Suprapubic skin (tissue), 4 donors: ENCODE measurements at places on chromosomes 11 and 22. TPM values are rescaled to one million over a fixed set of nuclear protein-coding genes. Genes with fewer than 3 reads are reported as not detected.

The MS4A6A gene
- total RNA-seq: 6.9 TPM

The PTPRCAP gene
- total RNA-seq: 3.1 TPM

The BARX2 gene
- 11.1 TPM for total RNA-seq

The ANO9 gene
- total RNA-seq: 124 TPM

The OR6T1 gene
- not detected for total RNA-seq

The BACE1 gene
- 13.8 TPM for total RNA-seq

The RASL10A gene
- total RNA-seq: 0.72 TPM

The MYEOV gene
- total RNA-seq: 13.5 TPM

The OR4D5 gene
- total RNA-seq: not detected

The MCHR1 gene
- total RNA-seq: 2.1 TPM

The CALCA gene
- total RNA-seq: not detected

The OR8D1 gene
- total RNA-seq: not detected

The BCO2 gene
- total RNA-seq: 28.2 TPM

DNA sequence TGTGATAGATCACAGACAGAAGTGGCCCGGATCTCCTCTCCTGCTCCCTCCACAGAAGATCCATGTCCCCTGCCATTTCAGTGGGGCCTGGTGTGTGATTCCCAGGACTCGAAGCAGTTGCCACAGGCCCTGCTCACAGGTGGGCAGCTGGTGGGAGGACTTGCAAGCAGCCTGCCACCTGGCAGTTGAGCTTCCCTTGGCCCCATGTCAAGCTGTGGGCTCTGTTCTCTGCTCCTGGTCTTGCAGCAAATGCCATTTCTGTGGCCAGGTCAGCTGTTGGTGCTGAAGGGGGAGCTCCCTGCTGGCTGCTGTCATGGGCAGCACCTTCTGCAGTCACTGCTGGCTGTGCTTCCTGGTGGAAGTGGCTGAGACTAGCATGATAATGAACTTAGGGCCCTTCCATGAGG, 59.1 kb upstream of the SLC22A12 start:
- no peaks in the 10 kb centered on the region for H3K4me1 ChIP-seq
- H3K27ac ChIP-seq: no peak overlapping the region
- H3K36me3 ChIP-seq: no peaks in the 10 kb centered on the region
- peaks cover 46% of the 10 kb centered on the region for H3K27me3 ChIP-seq

DNA sequence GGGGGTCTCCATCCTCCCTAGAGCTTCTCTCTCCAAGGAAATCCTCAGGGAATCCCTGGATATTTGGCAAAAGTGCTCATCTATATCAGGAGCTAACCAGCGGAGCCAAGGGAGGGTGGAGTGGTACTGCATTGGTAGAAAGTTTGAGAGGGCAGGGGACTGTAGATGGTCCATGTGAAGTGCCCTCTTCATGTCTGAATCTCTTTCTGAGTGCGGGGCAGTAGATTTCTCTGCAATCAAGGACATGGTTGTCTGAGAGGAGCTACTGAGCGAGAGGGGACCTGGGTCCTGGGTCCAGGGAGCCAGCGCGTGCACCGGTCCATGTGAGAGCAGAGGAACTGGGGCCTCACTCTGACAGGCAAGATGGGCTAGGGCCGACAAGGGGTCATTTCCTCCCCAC, 701 bp downstream of the DIXDC1 start:
- peak overlapping the region; percentile 65 for H3K27ac ChIP-seq
- no peak for DNase-seq
- H3K36me3 ChIP-seq: no peaks in the 10 kb centered on the region
- peaks cover 41% of the 10 kb centered on the region for H3K4me1 ChIP-seq

DNA sequence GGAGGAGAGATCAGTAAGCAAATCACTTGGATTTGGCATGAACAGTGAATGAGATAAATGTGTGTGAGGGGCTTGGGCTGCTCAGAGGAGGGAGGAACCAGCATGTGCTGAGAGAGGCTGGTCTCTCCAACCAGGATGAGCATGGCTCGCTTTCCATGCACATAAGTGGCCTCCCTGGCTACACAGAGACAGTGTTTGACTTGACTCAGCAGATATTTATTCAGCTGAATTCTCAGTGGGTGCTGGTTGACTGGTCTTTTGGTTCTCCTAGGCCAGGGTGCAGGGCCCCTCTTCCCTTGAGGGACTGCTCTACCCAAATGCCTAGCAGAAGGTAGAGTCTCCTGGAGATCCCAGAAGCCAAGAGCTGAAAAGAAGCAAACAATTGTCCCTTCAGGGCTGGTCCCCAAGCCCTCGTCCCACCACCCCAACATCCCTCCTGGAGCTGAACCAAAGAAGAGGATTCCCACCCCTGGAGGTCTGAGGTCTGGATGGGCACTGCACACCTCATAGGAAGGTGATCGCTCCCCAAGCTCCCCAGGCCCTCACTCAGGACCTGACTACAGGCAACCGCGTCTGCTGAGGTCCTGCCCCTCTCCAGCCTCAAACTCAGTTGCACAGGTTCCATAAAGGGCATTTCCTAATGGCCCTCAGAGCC, 3.3 kb upstream of the TRIM29 start:
- peaks cover 14% of the 10 kb centered on the region for H3K4me1 ChIP-seq
- peak; percentile 68 for DNase-seq
- no peak overlapping the region for H3K4me3 ChIP-seq
- H3K27ac ChIP-seq: no peak overlapping the region
- no peaks in the 10 kb centered on the region for H3K36me3 ChIP-seq
- peaks cover 5% of the 10 kb centered on the region for H3K27me3 ChIP-seq

- peak overlapping the region; percentile 76 for H3K4me3 ChIP-seq
- peaks cover 57% of the 10 kb centered on the region for H3K4me1 ChIP-seq
- no peak for DNase-seq
- no peak overlapping the region for H3K27ac ChIP-seq
These were observed 4.3 kb upstream of the GP1BB start for GRCh38 chr22:19719050-19719482.

GRCh38 chr22:20956258-20957101, 10.6 kb upstream of the AIFM3 start:
- H3K27me3 ChIP-seq: no peaks in the 10 kb centered on the region
- H3K27ac ChIP-seq: peak overlapping the region; percentile 11
- H3K4me3 ChIP-seq: peak overlapping the region; percentile 78
- H3K4me1 ChIP-seq: peaks cover 43% of the 10 kb centered on the region
- DNase-seq: no peak

GRCh38 chr11:125605417-125605816, 12.8 kb downstream of the STT3A start:
- no peak for DNase-seq
- H3K27ac ChIP-seq: no peak overlapping the region
- no peaks in the 10 kb centered on the region for H3K27me3 ChIP-seq
- H3K4me1 ChIP-seq: no peaks in the 10 kb centered on the region
- no peak overlapping the region for H3K4me3 ChIP-seq

DNA sequence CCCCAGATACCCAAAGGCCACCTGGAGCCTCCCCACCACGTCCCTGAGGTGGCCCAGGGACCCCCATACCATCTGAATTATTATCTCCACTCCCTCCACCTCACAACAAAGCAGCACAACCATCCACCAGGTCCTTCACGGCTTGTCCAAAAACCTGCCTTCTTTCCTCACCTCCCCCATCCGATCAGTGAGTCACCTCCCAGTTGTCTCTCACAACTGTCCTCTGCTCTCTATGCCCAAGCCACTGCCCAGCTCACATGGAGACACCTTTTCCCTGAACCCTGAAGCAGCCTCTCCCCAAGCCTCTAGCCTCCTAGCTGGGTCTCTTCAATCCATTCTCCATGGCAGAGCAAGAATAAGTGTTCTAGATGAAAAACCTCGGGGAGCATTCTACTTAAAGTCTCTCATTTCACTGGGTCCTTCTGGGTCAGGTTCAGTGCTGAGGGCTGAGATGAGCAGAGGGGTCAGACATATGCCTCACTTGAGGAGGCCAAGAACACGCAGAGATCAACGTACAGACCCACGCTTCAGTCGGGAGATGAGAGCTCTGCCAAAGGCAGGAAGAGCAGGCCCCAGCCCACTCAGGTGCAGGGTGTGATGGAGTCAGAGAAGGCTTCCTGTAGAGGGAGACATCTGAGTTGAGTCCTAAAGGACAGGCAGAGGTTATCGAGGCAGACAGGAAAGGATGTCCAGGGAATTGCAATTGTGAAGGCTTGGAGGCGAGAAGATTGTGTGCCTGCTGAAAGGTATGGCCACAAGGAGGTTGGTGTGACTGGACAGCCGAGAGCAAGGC, 74.7 kb downstream of the PDE2A start:
- peaks cover 3% of the 10 kb centered on the region for H3K4me1 ChIP-seq
- no peak overlapping the region for H3K27ac ChIP-seq
- H3K36me3 ChIP-seq: no peaks in the 10 kb centered on the region
- no peak overlapping the region for H3K4me3 ChIP-seq
- DNase-seq: no peak

- H3K27ac ChIP-seq: peak overlapping the region; percentile 77
- DNase-seq: peak; percentile 83
- no peaks in the 10 kb centered on the region for H3K36me3 ChIP-seq
- peaks cover 65% of the 10 kb centered on the region for H3K4me1 ChIP-seq
These were observed 22.2 kb upstream of the CBX7 start for GRCh38 chr22:39174498-39175352.

DNA sequence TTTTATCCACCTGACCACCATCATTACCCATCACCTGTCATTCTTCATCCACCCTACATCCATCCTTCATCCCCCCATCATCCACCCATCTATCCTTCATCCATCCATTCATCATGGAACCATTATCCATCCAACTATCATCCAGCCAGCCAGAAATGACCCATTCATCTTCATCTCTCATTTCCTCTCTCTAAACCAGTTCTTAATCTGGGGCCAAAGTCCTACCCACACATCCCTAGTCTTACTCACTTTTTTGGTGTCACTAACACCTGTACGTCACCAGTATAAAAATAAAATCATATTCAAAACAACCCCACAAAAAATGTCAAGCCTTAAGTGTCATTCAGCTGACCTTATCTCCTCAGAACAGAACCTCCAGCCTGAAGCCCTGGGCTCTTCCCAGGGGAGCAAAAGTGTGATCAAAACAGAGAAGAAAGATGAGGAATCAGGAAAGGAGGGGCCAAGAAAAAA, 12.3 kb downstream of the SPI1 start:
- H3K4me3 ChIP-seq: no peak overlapping the region
- no peaks in the 10 kb centered on the region for H3K36me3 ChIP-seq
- no peaks in the 10 kb centered on the region for H3K27me3 ChIP-seq
- H3K27ac ChIP-seq: no peak overlapping the region

DNA sequence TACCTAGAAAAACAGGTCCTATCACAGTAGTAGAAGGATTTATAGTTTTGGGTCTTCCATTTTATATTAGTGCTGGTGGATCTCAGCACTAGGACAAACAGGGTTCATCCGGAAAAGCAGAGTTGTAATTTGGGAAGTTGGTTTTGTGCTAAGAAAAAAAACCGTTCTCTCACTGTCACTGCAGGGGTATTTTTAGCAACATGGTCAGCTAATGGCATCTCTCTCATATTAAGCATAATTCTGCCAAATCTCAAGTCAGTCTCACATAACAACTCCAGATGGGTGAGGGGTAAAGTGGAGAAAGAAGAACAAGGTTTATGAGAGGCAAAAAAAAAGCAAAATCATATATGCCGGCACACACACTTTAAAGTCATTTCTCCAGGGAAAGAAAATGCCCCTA, 51.6 kb upstream of the GDPD4 start:
- H3K4me1 ChIP-seq: peaks cover 4% of the 10 kb centered on the region
- peaks cover 10% of the 10 kb centered on the region for H3K36me3 ChIP-seq
- DNase-seq: no peak
- H3K4me3 ChIP-seq: no peak overlapping the region

- peak; percentile 95 for DNase-seq
- peak overlapping the region; percentile 92 for H3K27ac ChIP-seq
- no peaks in the 10 kb centered on the region for H3K27me3 ChIP-seq
- peaks cover 48% of the 10 kb centered on the region for H3K4me1 ChIP-seq
- H3K36me3 ChIP-seq: no peaks in the 10 kb centered on the region
These were observed 1.2 kb downstream of the ARHGEF17 start for GRCh38 chr11:73308961-73309919.

DNA sequence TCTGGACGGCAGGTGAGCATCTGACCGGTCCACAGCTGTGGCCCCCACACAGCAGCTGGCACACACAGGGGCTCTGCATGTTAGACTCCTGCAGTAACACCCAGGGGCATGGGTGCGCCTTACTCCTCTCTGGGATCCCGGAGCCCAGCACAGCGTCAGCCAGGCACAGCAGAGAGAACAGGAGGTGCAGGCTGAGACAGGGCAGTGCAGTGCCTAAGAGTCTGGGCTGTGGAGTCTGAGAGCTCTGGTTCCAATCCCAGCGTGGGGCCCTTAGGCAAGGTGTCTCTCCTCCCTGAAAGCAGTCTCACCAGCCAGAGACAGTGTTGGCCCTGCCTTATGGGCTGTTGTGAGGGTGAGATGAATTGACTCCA, 2.3 kb downstream of the NUDT8 start:
- H3K4me1 ChIP-seq: peaks cover 35% of the 10 kb centered on the region
- H3K36me3 ChIP-seq: no peaks in the 10 kb centered on the region
- peak overlapping the region; percentile 53 for H3K27ac ChIP-seq
- no peak overlapping the region for H3K4me3 ChIP-seq
- no peaks in the 10 kb centered on the region for H3K27me3 ChIP-seq

DNA sequence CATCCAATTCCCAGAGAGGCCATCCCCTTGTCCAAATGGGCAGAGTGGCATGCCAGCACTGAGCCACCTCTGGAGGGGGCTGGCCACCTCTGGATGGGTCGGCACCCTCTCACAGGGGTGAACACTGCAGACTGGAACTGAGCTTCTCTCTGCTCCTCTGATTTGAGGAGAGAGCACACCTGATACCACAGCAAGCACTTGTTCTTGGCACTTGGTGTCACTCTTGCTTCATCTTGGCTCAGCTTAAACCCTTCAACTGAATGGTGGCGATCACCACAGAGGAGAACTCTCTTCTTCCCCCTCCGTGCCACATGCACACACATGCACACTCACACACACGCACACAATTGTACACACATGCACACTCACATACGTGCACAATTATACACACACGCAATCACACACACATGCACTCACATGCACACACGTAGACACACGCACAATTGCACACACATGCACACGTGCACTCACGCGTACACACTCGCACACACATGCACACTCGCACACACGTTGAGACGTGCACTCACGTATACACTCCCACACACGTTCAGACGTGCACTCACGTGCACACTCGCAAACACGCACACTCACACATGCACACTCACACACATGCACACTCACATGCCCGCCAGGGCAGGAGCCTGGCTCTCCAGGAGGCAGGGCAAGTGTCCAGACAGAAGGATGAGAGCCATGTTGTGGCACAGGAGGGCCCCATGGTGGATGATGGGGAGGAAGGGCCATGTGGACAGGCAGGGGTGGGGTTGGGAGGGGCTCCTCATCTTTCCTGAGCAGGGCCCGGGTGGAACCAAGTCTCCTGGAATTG, 23.4 kb downstream of the OVOL1 start:
- H3K4me3 ChIP-seq: no peak overlapping the region
- no peak for DNase-seq
- no peaks in the 10 kb centered on the region for H3K27me3 ChIP-seq
- peaks cover 23% of the 10 kb centered on the region for H3K4me1 ChIP-seq
- H3K27ac ChIP-seq: no peak overlapping the region

DNA sequence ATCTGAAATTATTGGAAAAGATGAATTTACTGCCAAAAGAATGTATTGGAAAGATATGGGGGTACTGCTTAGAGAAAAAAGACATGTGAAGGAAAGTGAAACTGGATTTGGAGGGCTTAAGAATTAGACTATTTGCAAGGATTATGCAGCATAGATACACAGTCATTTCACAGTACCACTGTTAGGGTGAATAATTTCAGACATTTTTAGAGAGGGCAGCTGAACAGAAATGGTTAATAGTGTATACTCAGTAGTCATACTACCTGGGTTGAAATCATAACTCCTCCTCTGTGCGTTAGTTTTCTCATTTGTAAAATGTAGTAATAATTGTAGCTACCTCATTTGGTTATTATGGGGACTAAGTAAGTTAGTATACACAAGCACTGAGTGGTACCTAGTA, 33.0 kb downstream of the GAS2 start:
- H3K27me3 ChIP-seq: no peaks in the 10 kb centered on the region
- H3K36me3 ChIP-seq: no peaks in the 10 kb centered on the region
- H3K4me1 ChIP-seq: no peaks in the 10 kb centered on the region
- H3K27ac ChIP-seq: no peak overlapping the region
- no peak overlapping the region for H3K4me3 ChIP-seq
